CD4-positive, alpha-beta T cell (primary cell): ENCODE measurements at places on chromosomes 6 and 20.
A peak's percentile ranks its signal among the peaks of the same experiment; 100 is the strongest.

DNA sequence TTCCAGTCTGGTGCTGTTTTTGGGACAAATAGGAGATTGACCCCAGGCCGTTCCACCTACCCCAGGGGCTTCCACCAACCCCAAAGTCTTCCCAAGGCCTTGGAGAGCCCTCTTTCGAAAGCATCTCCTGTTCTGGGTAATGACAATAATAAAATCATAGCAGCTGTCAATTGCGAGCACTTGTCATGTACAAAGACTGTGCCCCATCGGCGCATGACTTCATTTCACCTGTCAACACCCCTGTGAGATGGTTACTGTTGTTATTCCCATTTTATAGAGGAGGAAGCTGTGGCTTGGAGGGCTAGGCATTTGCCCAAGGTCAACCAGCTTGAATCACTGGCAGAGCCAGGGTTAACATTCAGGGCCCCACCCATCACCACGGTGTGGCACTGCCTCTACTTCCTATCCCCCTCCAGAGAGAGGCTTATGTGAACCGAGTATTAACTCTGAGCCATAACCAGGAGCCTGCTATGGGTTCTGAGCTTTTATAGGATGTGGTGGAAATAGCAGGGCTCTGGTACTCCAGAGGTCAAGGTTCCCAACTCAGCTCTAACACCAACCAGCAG lies 51.2 kb downstream of the HNF4A start:
- DNase-seq: no peak

DNA sequence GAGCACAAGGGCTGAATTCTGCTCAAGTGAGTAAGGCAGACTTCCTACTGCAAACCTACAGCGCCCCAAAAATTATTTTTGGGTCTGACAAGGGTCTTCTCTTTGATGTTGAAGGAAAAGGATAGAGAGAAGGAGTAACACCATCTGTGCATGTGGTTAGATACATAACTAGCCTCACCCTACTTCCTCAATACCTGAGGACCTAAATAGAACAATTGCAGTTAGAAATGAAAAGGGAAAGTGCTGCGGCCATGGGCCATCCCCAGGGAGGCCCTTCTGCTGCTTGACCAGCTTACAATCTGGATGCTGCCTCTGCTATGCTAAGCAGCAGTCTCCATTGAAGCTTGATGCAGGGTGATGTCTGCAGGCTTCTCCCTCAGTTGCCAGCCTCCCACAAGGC lies 63.2 kb upstream of the ARMH2 start:
- no peak for DNase-seq

DNA sequence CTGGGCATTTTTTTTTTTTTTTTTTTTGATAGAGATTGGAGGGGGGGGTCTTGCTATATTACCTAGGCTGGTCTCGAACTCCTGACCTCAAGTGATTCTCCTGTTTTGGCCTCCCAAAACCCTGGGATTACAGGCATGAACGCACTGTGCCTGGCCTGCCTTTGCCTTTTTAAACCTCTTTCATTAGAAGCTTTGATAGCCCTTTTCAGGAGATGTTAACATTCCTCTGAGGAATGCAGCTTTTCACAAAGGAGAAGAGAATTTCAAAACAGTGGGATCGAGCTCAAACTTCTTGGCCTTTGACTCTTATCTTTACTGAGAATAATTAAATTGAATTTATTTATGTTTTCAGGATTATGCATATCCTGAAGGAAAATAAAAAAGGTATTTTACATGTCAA lies 31.3 kb downstream of the SLC26A8 start:
- no peak for DNase-seq

DNA sequence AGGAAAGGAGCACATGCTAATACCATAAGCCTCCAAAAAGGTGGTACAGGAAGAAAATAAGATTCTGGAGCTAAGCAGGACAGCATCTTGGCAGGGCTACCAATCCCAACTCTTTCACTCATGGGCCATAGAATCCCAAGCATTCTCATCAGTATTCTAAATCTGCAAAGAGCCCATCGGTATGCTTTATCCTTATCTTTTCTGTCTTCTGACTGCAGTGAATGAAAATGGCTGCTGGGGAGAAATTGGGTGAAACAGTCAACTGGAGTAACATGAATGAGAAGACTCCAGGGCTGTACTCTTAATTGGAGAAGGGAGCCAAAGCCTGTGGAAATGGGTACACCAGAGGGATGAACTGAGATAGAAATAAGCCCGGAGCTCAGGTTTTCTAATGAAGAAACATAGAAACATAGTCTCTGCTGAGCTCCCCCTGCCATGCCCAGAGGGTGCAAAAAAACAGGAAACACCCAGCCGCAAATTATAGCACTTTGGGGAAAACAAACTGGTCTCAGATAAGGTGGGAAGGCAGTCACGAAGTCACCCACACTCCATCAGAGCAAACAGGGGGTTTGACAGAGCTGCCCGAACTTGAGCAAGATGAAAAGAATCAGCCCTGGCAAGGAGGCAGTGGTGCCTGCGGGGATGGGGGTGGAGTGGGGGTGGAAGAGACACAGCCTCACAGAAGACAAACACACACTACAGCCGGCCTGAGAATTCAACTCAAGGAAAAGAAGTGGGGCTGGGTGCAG lies 35.4 kb upstream of the E2F3 start:
- peak; percentile 13 for DNase-seq

DNA sequence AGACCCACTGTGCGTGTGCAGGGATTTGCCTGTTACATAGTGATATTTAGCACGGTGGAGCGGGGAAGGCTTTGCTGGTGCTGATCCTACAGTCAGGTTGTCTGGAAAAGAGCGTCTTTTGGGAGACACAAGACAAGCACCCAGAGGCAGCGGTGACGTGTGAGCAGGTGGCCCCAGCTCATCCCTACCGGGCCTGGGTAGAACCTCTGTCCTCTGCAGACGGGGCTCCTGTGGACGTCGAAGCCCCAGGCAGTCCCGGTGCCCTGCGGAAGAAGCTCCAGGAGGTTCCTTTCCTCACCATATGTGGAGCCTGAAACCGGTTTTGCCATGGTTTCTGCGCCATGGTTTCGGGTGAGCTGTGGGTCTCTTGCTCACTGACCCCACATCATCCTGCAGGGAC lies 68.9 kb upstream of the AFDN start:
- no peak for DNase-seq

DNA sequence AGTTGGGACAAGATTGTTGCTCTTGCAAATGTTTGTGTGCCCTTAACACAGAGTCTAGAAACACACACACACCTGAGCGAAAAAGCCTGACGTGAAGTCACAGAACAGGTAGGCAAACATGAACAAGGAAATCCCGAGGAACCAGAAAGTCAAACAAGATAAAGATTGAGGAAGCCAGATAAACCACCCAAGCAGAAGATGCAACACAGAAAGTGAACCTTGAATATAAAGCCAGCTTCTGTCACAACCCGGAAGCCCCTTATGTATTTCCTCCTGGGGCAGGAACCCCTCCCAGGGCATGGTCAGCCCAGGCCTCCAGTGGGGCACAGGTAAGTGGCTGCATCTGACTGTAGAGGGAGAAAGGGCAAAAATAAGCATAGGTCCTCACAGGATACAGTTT lies 158.2 kb upstream of the SUPT3H start:
- no peak for DNase-seq

GRCh38 chr20:7214081-7214740 lies 446.7 kb downstream of the BMP2 start:
- no peak for DNase-seq

- no peak for DNase-seq
Measured at GRCh38 chr6:42610416-42610815, 46.6 kb downstream of the UBR2 start.

DNA sequence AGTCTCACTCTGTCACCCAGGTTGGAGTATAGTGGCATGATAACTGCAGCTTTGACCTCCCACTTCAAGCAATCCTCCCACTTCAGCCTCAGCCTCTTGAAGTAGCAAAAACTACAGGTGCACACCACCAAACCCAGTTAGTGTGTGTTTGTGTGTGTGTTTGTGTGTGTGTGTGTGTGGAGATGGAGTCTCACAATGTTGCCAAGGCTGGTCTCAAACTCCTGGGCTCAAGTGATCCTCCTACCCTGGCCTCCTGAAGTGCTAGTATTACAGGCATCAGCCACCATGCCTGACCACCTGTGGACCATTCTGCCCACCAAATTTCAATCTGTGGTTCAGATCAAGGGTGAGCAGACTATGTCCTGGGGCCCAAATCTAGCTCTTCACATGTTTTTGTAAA lies 8.8 kb downstream of the FASTKD5 start:
- DNase-seq: no peak

GRCh38 chr6:162177746-162178145 lies 549.8 kb downstream of the PRKN start:
- DNase-seq: no peak

- DNase-seq: no peak
Measured at GRCh38 chr6:37126493-37126958, 43.4 kb upstream of the PIM1 start.

DNA sequence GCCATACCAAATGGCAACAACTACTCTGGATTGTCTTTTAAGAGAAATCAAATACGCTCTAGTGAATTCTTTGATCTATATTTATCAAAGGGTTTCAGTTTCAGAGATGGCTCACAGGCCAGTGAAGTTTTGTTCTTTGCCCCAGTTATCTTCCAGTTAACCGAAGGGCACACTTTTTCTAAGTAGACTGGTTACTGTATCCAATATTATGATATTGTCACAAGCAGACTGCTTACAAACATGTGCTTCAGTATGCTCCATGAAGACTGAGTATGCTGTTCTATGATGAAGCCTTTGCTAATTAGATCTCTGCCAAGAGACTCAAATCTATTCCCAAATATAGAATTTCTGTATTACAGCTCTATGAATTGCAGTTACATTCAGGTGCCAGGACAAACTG lies 181.1 kb downstream of the REV3L start:
- no peak for DNase-seq

DNA sequence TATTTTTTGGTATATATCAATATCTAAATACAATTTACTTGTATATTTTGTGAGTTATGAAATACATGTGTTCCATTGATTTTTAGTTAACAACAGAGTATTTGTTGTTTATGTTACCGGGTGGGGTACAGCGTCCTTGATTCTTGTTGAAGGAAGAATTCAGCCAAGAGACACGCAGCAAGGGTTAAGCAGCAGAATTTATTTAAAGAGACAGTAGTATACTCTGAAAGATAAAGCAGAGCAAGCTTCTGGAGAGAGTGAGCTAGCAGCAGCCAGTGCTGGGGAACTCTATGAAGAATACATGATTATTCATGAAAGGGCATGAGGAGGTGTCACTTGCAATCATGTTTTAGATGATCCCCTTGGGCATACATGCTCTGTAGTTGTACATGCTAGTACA lies 76.1 kb downstream of the FAM135A start:
- DNase-seq: no peak

- DNase-seq: no peak
Measured at GRCh38 chr20:7196481-7196880, 429.0 kb downstream of the BMP2 start.

- no peak for DNase-seq
Measured at GRCh38 chr20:46946796-46947195, 52.2 kb downstream of the EYA2 start.

- DNase-seq: no peak
Measured at GRCh38 chr20:42191140-42191860, 573.1 kb upstream of the CHD6 start.

GRCh38 chr6:150641398-150642139 lies 41.9 kb downstream of the PLEKHG1 start:
- no peak for DNase-seq

GRCh38 chr20:55375920-55376319 lies 629.4 kb downstream of the CBLN4 start:
- DNase-seq: no peak

GRCh38 chr20:33370291-33370690 lies 31.0 kb downstream of the CDK5RAP1 start:
- peak; percentile 71 for DNase-seq

DNA sequence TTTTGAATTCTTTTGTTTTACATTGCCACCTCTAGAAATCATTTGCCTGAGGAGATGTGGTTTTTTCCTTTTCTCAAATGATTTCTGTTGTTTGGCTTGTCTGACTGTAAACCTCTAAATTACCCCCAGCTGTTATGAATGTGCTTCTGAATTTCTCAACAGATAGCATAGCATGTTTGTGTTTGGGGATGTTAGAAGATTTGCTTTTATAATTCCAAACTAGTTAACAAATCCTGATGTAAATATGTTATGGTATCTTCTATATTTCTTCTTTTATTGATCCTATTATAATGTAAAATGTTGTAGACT lies 31.6 kb upstream of the EZR start:
- DNase-seq: no peak
